Immature natural killer cell (primary cell): ENCODE measurements at places on chromosomes 1 and 21.

GRCh38 chr1:1181129-1181937 is 7.7 kb downstream of the TTLL10 start:
- peak overlapping the region; percentile 36 for H3K4me3 ChIP-seq
- no peak for DNase-seq
- no peak overlapping the region for H3K27ac ChIP-seq
- H3K4me1 ChIP-seq = peaks cover 5% of the 10 kb centered on the region
- H3K27me3 ChIP-seq = peaks cover 4% of the 10 kb centered on the region
- no peaks in the 10 kb centered on the region for H3K36me3 ChIP-seq

- no peak overlapping the region for H3K4me3 ChIP-seq
- no peaks in the 10 kb centered on the region for H3K4me1 ChIP-seq
- peaks cover 4% of the 10 kb centered on the region for H3K36me3 ChIP-seq
- no peak overlapping the region for H3K27ac ChIP-seq
- no peak for DNase-seq
These were observed 238.0 kb downstream of the ASTN1 start for GRCh38 chr1:176926330-176927086.

GRCh38 chr1:100335436-100335835 is 16.9 kb upstream of the CDC14A start:
- H3K4me1 ChIP-seq = no peaks in the 10 kb centered on the region
- H3K27me3 ChIP-seq = peaks cover 5% of the 10 kb centered on the region

- H3K4me3 ChIP-seq = no peak overlapping the region
- peaks cover 4% of the 10 kb centered on the region for H3K27me3 ChIP-seq
- no peaks in the 10 kb centered on the region for H3K4me1 ChIP-seq
- no peak overlapping the region for H3K27ac ChIP-seq
These were observed 103.8 kb downstream of the EPHB2 start for GRCh38 chr1:22814176-22815042.

- H3K4me1 ChIP-seq = peaks cover 14% of the 10 kb centered on the region
- H3K27ac ChIP-seq = no peak overlapping the region
- H3K4me3 ChIP-seq = no peak overlapping the region
- peaks cover 12% of the 10 kb centered on the region for H3K27me3 ChIP-seq
These were observed 44.5 kb downstream of the SIM2 start for GRCh38 chr21:36743446-36743845.

- H3K36me3 ChIP-seq = no peaks in the 10 kb centered on the region
- H3K4me1 ChIP-seq = no peaks in the 10 kb centered on the region
- H3K27me3 ChIP-seq = peaks cover 11% of the 10 kb centered on the region
- H3K4me3 ChIP-seq = no peak overlapping the region
These were observed 1.8 kb downstream of the KPRP start for GRCh38 chr1:152759453-152760173.

DNA sequence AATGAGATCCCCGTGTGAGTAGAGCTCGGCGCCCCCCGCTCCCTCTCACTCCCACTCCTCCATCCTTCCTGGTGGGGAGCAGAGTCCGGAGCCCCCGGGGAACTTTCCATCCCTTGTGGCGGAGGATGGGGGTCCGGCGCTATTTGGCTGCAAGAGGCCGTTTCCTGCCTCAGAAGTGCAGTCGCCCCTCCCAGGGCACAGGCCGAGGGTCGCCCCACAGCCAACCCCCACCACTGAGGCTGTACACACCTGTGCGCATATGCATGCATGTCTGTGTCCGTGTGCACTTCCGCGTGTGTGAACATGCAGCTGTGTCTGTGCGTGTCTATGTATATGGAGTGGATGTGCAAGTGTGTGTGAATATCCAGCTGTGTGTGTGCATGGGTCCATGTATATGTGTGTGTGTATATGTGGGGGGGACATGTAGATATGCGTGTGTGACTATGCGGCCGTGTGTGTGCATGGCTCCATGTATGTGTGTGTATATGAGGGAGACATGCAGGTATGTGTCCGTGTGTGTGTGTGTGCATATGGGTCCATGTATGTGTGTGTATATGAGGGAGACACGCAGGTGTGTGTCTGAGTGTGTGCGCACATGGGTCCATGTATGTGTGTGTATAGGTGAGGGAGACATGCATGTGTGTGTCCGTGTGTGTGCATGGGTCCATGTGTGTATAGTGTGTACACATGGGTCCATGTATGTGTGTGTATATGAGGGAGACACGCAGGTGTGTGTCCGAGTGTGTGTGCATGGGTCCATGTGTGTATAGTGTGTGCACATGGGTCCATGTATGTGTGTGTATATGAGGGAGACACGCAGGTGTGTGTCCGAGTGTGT is 21.9 kb downstream of the RNF223 start:
- no peaks in the 10 kb centered on the region for H3K36me3 ChIP-seq
- no peak overlapping the region for H3K4me3 ChIP-seq
- H3K4me1 ChIP-seq = no peaks in the 10 kb centered on the region
- peaks cover 2% of the 10 kb centered on the region for H3K27me3 ChIP-seq

DNA sequence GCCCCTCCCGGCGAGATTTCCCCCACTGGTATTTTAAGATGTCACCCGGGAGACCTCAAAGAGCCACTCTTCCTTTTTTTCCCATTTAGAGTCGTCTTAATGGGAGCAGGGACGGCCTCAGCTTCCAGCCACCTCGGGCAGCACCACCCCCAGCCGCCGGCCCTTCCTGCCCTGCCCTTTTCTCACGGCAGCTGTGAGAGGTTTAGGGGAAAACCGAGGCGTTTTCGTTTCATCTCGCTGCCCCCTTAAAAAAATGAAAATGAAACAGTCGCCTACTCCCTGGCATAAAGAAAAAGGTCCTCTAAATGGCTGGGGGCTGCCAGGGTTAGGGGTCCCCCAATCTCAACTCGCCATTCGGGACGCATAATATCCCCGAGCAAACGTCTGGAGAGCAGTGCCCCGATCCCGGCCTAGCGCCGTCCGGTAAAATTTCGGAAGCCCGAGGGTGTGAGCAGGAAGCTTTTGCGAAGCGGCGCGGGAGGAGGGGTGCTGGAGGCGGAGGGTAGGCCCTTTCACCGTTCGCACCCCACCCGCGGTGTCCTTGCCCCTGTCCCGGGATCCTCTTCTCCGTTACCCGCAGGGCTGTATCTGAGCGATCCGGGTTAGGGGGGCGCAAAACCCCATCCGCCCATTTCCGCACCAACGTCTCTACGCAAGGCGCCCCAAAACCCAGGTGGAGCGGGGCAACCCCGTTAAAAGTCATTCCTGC is 1.2 kb downstream of the RUNX3 start:
- peak overlapping the region; percentile 99 for H3K4me3 ChIP-seq
- H3K27ac ChIP-seq = peak overlapping the region; percentile 100
- peak; percentile 77 for DNase-seq
- H3K4me1 ChIP-seq = peaks cover 55% of the 10 kb centered on the region
- H3K36me3 ChIP-seq = peaks cover 45% of the 10 kb centered on the region

DNA sequence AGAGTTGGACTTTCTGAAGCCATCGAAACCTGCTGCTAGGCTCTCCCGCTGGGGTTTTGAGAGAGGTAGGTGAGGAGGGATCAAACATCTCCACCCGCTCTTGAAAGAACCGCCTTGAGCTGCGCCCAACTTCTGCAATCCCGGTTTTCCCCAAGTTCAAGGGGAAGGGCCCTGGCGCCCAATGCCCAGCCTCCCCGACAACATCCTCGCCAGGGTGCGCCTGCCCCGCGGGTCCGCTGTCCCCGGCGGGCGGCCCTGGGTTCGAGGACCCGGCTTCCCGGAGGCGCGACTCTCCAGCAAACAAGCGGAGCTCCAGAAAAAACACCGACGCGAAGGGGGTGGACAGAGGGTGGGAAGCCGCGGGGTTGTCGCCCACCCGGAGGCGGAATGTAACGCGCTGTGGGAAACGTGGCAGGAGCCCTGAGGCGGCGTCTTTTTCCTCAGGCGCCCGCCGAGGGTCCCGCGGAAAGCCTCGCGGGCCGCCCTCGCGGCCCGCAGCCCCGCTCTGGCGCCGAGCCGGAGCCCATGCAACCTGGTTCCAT is 607 bp downstream of the BTG3 start:
- H3K4me3 ChIP-seq = peak overlapping the region; percentile 94
- H3K36me3 ChIP-seq = peaks cover 12% of the 10 kb centered on the region
- H3K27me3 ChIP-seq = peaks cover 7% of the 10 kb centered on the region
- H3K4me1 ChIP-seq = peaks cover 15% of the 10 kb centered on the region
- peak overlapping the region; percentile 94 for H3K27ac ChIP-seq

GRCh38 chr21:45594721-45595489 is 48.6 kb upstream of the PCBP3 start:
- H3K27ac ChIP-seq = peak overlapping the region; percentile 22
- DNase-seq = no peak
- H3K4me1 ChIP-seq = no peaks in the 10 kb centered on the region
- no peak overlapping the region for H3K4me3 ChIP-seq
- no peaks in the 10 kb centered on the region for H3K36me3 ChIP-seq
- H3K27me3 ChIP-seq = peaks cover 4% of the 10 kb centered on the region

DNA sequence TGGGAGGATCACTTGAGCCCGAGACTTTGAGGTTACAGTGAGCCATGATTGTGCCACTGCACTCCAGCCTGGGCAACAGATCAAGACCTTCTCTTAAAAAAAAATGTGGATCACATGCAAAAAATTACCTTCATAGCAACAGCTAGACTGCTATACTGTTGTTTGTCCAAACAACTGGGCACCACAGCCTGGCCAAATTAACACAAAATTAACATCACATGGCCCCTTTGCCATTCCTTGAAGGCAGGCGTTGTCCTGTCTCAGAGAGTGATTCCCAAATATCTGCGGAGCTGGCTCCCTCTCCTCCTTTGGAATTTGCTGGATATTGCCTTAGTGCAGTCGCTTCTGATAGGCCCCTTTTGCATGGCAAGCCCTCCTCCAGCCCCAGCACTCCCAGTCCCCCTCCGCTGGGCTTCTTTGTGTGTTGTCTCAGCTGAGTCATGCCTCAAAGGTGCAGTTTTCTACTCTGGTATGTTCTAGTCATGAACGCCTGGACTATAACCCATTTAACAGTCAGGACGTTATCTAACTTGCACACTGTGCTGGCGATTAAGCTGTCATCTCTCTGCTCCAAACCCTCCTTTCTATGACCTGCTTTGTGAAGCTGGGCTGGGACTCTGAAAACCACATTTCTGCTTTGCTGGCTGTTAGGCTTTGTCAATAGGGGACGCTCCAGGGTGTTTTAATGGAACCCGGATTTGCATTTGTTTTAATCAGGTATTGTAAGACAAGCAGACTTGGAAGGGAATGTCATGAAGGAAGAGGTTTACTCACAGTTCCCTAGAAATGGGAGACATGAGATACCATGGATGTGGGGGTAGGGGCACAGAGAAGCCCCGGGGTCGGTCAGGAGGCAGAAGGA is 20.1 kb upstream of the HPCAL4 start:
- DNase-seq = no peak
- peaks cover 3% of the 10 kb centered on the region for H3K27me3 ChIP-seq
- H3K4me1 ChIP-seq = no peaks in the 10 kb centered on the region
- H3K27ac ChIP-seq = no peak overlapping the region
- no peaks in the 10 kb centered on the region for H3K36me3 ChIP-seq
- no peak overlapping the region for H3K4me3 ChIP-seq

DNA sequence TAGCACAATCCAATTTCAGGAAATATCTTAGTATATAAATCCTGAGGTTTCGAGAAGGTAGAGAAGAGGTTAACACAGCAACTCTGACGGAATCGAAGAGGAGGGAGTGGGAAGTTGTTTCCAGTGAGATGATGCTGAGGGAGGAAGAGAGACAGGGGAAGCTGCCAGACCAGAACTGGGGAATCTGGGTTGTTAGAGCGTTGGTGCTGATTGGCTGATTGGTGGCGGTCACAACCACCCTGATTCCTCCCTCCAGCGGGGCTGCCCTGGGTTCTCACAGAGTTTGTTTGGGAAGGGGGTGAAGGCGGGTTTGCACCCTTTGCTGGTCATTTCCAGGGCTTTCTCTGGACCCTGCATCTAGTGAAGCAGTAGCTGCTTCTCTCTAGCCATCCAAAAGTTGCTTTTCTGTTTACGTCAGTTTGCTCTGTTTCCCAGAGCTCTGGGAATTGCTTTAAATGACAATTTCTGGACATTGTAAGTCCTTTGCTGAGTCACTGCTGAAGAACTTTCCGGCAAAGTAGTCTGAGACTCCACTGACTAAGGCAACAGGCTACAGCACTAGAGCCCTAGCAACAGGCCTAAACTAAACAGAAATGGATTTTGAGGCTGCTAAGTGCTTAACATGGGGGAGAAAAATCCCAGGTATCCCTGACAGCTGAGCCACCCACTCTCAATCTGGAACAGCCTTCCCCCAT is 90.1 kb downstream of the TENT5C start:
- H3K36me3 ChIP-seq = no peaks in the 10 kb centered on the region
- H3K4me3 ChIP-seq = no peak overlapping the region
- no peak for DNase-seq
- peaks cover 2% of the 10 kb centered on the region for H3K27me3 ChIP-seq

- peak overlapping the region; percentile 92 for H3K27ac ChIP-seq
- DNase-seq = no peak
- peaks cover 2% of the 10 kb centered on the region for H3K27me3 ChIP-seq
- peaks cover 63% of the 10 kb centered on the region for H3K4me1 ChIP-seq
These were observed 27.3 kb upstream of the A3GALT2 start for GRCh38 chr1:33348194-33348593.

DNA sequence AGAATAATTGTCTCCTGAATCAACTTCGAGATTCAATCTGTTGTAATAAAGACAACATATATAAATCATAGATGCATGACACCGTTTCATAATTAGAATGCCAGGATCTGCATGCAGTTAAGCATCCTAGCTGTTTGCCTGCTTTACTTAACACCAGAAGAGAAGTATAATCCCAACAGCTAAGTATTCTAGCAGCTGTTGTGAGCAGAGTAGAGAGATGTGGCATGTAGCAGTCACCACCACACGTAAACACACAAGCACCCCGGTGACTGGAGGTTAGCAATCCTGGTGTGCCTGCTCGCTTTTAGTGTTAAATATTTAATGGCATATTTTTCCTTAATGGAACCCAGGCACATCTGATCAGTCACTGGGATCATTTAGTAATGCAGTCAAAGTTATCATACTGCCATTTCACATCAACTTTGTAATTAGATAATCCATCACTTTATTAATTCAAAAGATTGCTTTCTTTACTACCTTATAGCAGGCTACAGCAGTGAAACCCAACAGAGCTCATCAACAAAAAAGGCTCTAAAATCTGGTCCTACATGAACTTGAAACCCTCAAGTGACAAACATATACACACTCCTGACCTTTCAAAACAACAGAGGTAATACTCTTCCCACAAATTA is 187.9 kb downstream of the SMYD3 start:
- peaks cover 19% of the 10 kb centered on the region for H3K4me1 ChIP-seq
- H3K27ac ChIP-seq = no peak overlapping the region
- no peak overlapping the region for H3K4me3 ChIP-seq
- H3K27me3 ChIP-seq = no peaks in the 10 kb centered on the region
- H3K36me3 ChIP-seq = no peaks in the 10 kb centered on the region
- DNase-seq = no peak

GRCh38 chr1:183034682-183035081 is 11.5 kb downstream of the LAMC1 start:
- H3K27me3 ChIP-seq = peaks cover 14% of the 10 kb centered on the region
- H3K4me3 ChIP-seq = no peak overlapping the region
- no peak overlapping the region for H3K27ac ChIP-seq
- DNase-seq = no peak
- no peaks in the 10 kb centered on the region for H3K36me3 ChIP-seq

- H3K27me3 ChIP-seq = no peaks in the 10 kb centered on the region
- peak overlapping the region; percentile 58 for H3K27ac ChIP-seq
- DNase-seq = no peak
- H3K4me3 ChIP-seq = peak overlapping the region; percentile 20
- peaks cover 59% of the 10 kb centered on the region for H3K4me1 ChIP-seq
- H3K36me3 ChIP-seq = peaks cover 22% of the 10 kb centered on the region
These were observed 46.5 kb downstream of the TRAPPC10 start for GRCh38 chr21:44058652-44058964.
